ENCODE measurements at places on chromosomes 5 and 9.

- no peak for DNase-seq
These were observed 88.3 kb downstream of the MTAP start for GRCh38 chr9:21890696-21891095.

DNA sequence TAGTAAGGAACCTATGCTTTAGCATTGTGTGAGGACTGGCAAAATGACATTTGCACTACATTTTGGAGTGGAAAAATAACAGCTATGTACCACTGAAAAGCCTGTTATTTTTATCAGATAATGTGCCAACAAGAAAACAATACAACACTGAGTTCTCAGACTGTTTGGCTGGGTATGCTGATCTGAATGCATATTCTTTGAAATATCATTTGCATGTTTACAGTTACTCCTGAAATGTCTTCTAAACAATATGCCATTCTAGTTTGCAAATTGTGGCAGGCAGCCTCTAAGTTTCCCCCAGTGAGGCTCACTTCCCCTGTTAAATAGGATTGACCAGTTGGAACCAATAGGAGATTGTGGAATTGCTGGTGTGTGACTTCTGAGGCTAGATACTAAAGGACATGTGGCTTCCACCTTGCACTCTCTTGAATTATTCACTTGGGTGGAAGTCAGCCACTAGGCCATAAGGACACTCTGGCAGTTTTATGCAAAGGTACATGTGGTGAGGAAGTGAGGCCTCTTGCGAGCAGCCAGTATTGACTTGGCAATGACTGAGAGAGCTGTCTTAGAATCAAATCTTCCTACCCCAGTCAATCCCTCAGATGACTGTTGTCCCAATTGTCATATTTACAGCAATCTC is 250.4 kb upstream of the PCSK5 start:
- DNase-seq: no peak

GRCh38 chr9:105206821-105207699 is 37.4 kb upstream of the SLC44A1 start:
- DNase-seq: no peak

GRCh38 chr5:151663617-151664293 is 23.0 kb downstream of the SPARC start:
- no peak for DNase-seq

DNA sequence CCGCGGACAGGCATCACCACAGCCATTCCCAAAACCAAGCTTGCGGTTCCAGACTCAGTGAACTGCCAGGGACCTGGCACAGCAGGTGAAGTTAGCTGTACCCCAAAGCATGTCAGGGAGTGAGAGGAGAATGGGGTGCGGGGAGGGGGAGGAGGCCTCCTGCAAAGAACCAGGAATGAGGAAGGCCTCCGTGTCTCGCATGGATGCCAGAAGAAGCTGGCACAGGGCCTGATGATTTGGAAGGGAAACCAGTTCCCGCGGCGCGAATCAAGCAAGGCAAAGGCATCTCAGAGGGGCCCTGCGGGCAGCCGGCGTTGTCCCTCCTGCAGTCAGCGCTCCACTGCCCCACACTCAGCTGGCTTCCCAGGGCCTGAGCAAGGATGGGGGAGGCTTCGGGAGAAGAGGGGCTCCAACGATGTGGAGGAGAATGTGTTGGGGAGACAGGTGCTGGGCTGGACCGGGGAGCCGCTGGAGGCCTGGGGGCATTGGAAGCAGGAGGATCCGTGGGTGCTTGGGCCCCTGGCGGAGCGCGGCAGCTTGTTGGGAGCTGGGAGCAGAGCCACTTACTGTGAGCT is 14.6 kb downstream of the SLC9A3 start:
- DNase-seq: no peak

DNA sequence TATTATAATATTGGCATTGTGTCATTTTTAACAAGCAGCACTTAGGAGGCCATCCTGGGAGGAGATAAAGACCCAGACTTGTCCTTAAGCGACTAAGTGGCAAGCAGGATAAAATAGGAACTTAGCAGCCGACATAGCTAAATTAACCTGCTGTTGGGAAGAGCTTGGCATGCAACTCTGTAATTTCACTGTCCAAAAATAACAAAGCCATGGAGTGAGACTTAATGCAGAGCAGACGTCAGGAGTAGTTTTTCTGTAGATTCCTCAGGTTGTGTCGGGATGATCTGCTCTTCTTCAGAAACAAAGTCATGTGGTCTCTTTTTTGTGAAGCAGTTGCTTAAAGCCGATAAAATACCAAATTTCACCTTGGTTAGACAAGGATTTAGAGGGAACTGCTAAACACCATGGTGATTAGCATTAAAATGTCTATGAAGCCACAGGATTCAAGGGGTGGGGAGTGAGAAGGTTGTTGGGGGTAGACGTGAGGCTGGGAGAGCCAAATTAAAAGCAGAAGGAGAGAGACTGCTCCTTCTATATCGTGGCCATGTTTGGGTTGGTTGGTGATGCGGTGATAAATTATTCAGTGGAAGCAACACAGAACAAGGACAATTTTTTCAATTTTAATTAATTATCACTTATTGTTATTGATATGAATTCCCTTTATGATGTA is 303.0 kb downstream of the CSNK1G3 start:
- DNase-seq: no peak

GRCh38 chr5:138351056-138351455 is 1.4 kb upstream of the KDM3B start:
- no peak for DNase-seq

GRCh38 chr9:72844440-72844768 is 108.4 kb downstream of the ALDH1A1 start:
- no peak for DNase-seq

GRCh38 chr5:4128994-4129393 is 533.4 kb downstream of the IRX1 start:
- DNase-seq: no peak

DNA sequence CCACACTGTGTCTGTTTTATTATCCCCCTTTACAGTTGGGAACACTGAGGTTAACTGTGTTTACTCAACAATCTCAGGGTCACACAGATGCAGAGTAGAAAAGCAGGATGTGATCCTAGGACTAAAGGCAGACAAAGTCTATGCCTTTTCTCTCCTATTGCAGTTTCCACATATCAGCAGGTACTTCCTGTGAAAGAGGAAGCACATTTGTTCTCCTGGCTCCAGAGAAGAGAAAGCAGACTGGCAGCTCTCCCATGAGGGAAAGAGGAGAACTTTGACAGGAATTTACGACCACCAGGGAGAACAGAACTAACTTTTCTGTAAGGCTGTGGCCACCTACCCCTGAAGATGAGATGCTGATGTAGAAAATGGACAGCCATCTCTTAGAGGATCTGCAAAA is 84.2 kb upstream of the TNC start:
- DNase-seq: no peak

DNA sequence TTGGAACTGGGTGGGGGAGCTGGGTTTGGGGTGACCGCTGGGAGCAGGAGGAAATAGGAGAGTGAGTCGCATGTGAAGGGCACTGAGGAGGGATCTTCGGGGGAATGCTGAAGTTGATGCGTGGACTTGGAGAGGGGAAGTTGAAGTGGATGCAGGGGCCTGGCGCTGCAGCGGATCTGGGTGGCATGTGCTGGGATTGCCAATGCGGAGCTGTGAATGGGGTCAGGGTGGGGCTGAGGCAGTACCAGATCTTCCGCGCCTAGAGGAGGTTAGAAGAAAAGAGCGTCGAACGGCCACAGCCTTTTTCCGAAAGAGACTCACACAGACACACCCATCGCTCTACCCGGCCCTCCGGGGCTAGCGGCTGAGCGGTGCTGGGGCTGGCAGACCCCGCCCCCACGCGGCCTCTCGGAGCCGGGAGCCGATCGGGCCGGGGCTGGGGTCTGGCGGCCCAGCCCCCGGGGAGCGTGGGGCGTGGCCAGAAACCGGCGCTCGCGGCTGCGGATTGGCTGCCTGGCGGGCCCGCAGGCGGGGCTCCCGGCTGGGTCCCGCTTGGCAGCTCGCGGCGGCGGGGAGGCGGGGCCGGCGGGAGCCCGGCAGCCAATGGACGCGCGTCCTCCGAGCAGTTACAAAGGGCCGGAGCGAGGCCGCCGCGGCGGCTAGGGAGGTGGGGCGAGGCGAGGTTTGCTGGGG is at the start of gene TGFBR1:
TSS of gene TGFBR1 (plus strand) at position 655 of the 693 bp plus-strand sequence. CDS start 93 bp downstream, outside the sequence.
- DNase-seq: peak; percentile 73

DNA sequence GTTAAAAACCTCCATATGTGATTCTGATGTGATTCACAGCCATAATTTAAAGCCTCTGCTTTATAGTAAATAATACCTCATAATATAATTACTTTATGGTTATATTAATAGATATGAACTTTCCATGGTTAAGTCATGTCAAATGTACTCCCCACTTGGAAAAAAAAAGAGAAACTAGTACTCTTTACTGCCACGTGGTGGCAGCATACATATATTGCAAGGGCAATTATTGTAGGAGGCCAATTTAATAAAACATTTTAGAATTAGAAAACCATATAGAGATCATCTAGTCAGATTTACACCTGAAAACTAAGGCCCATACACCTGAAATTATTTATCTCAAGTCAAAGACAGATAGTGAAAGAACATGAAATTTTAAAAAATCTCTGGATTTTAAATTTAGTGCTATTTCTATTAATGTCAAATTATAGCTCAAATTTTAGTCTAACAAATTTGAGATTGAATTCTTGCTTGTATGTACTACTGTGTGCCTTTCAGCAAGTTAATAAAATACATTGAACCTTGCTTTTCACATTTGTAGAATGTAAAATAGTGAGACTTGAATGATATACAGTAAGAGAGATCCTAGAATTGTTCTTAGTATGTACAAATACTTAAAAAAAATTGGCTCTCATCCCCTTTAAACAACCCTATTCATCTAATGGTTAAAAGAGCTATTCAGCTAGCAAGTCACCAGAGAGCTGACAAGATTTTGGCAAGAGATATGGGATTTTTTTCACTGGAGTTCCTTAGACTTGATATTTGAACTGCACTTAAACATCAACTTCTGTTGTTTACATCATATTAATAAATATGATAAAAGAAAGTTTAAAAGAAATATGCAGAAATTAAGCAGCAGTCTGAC is 603.8 kb downstream of the TLE4 start:
- no peak for DNase-seq

- no peak for DNase-seq
These were observed 12.1 kb downstream of the MRPL36 start for GRCh38 chr5:1787472-1788047.

- no peak for DNase-seq
These were observed 30.4 kb downstream of the FAM163B start for GRCh38 chr9:133578524-133579441.

DNA sequence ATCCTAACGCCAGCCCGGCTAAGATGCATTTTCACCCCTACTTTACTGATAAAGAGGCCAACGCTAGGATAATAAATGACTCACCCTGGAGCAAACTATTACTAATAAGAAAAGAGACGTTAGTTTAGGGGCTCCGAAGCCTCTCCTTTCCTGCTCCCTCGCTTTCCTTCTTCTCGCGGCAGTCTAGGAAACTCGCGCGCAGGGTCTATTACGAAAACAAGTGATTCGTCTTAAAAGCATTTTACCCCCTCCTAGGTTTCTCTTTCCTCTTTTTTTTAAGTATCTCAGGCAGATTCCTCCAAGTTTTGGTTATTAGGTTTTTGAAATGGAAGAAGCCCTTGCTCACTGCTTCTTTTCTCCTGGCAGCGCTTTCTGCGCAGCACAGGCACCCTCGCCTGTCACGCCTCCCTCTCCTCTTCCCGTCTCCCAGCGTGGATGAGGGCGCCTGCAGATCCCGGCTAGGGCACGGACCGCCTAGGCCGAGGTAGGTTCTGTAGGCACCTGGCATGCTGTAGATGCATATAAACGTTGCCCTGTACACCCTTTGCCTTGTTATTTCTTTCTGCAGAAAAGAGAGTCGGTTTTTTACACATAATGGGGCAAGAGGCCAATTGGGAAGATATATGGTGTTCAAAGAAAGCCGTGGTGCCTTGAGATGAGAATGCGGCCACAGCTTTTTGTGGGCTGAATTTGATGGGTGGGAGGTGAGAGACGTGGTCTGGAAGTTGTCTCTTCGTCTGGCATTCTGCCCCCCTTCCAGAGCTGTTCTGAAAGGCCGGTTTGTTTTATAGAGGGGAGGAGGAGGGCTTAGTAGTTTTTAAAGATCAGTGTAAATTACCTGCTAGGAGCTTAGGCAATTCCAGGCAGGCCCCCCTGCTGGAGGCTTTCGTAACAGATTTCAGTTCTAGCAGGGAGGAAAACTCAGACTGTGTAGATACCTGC is 983 bp downstream of the GCNT1 start:
- no peak for DNase-seq

GRCh38 chr5:113343343-113343742 is 91.4 kb downstream of the TSSK1B start:
- no peak for DNase-seq

DNA sequence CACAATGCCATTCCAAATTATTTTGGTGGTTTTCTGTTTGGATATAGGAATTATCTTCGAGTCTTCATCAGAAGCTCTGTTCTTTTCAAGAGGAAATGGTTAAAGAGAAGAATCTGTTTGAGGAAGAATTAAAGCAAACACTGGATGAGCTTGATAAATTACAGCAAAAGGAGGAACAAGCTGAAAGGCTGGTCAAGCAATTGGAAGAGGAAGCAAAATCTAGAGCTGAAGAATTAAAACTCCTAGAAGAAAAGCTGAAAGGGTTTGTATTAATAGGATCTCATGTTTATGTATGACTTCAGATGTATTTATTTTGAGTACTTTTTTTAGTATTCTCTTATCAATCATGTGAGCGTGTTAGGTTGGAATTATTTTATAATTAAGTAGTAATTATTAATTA is 15.0 kb downstream of the HMMR start:
- DNase-seq: no peak

DNA sequence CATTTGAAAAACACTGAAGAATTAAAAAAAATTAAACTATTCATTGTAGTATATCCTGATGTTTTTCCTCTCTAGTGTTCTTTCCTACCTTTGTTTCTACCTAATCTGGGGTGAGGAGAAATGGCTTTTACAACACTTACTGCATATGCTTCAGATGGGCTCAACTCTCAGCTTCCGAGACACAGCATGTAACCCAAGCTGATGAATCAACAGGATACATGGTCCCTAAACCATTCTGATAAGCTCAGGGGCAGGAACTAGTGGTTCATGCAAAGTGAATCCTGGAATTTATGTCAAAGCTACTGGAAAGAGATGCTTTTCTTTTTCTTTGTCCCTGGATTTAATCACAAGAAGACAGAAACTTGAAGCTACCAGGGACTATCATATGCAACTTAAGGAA is 672.5 kb upstream of the RORB start:
- no peak for DNase-seq

GRCh38 chr9:100397529-100398266 is 29.2 kb upstream of the MSANTD3 start:
- no peak for DNase-seq

DNA sequence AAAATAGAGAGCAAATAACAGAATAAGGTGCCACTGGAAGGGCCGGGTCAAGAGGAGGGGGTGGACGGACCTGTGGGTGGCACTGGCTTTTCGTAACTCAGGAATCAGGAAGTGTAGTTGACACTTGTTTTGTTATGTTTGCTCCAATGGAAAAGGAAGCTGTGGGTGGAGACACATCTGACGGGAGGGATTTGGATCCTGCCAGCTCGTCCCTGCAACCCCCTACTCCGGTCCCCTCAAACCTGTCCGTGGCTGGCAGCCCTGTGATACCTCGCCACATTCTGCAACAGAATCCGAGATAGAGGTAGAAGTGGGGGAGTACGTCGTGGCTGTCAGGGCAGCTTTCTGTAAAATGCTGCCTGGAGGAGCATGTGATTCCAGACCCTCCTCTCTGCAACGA is 104.2 kb upstream of the IER5L start:
- DNase-seq: no peak

GRCh38 chr5:154086146-154086545 is 47.4 kb downstream of the MFAP3 start:
- DNase-seq: no peak

- DNase-seq: no peak
These were observed 16.3 kb downstream of the FBXW11 start for GRCh38 chr5:171989946-171990712.
